Daoy (cell line): ENCODE measurements at places on chromosomes 12 and 14. TPM values are rescaled to one million over a fixed set of nuclear protein-coding genes. Genes with fewer than 3 reads are reported as not detected.

The GNB3 gene
- 0.71 and 1.4 TPM in 2 replicates for total RNA-seq

The NR4A1 gene
- 1.1 and 5.1 TPM in 2 replicates for total RNA-seq

The PPM1H gene
- 9.7 and 9.8 TPM in 2 replicates for total RNA-seq

The CELA1 gene
- total RNA-seq: not detected in 2 replicates

The IL31 gene
- not detected in 2 replicates for total RNA-seq

The OTX2 gene
- 2.5 and 4.5 TPM in 2 replicates for total RNA-seq

The A2M gene
- total RNA-seq: 0.95 TPM in 1 of 2 replicates, not detected in the other

The CFAP54 gene
- total RNA-seq: 0.51 and 0.80 TPM in 2 replicates

The TROAP gene
- total RNA-seq: 45.5 and 48.3 TPM in 2 replicates

The SMIM41 gene
- not detected in 2 replicates for total RNA-seq

The TTC6 gene
- total RNA-seq: 2.2 and 9.3 TPM in 2 replicates

The MIPOL1 gene
- total RNA-seq: 16.0 and 28.0 TPM in 2 replicates

The DHRS2 gene
- total RNA-seq: 5.9 and 7.6 TPM in 2 replicates

The CCDC197 gene
- total RNA-seq: not detected in 2 replicates

The GUCY2C gene
- not detected in 2 replicates for total RNA-seq

The PLCZ1 gene
- total RNA-seq: not detected in 2 replicates

The DLGAP5 gene
- 155 and 171 TPM in 2 replicates for total RNA-seq

The CMTM5 gene
- not detected in 2 replicates for total RNA-seq

The MMP14 gene
- 158 and 176 TPM in 2 replicates for total RNA-seq

The AKAP3 gene
- total RNA-seq: 0.97 and 4.5 TPM in 2 replicates

The MYH6 gene
- total RNA-seq: not detected in 2 replicates

The NKX2-8 gene
- total RNA-seq: 2.6 and 4.8 TPM in 2 replicates

The KRT81 gene
- total RNA-seq: 0.74 and 1.0 TPM in 2 replicates

The RNASE7 gene
- total RNA-seq: not detected in 2 replicates

The LBHD2 gene
- total RNA-seq: not detected in 2 replicates

The NEUROD4 gene
- not detected in 2 replicates for total RNA-seq

The MRPS35 gene
- total RNA-seq: 115 and 149 TPM in 2 replicates

The GALC gene
- 16.8 and 19.3 TPM in 2 replicates for total RNA-seq

The TBX3 gene
- 13.7 and 15.3 TPM in 2 replicates for total RNA-seq

The SYCP3 gene
- total RNA-seq: not detected in 2 replicates

The TCL1B gene
- 0.11 and 0.42 TPM in 2 replicates for total RNA-seq

The ALDH1L2 gene
- total RNA-seq: 0.83 and 5.7 TPM in 2 replicates

The GLT8D2 gene
- 4.0 and 6.6 TPM in 2 replicates for total RNA-seq

The RD3L gene
- total RNA-seq: not detected in 2 replicates
